NCI-H226 (cell line): ENCODE measurements at places on chromosomes 4 and X.

- DNase-seq, result no peak
These were observed 46.6 kb upstream of the CLNK start for GRCh38 chr4:10731162-10731561.

GRCh38 chr4:5678977-5679376 lies 29.4 kb downstream of the EVC2 start:
- no peak for DNase-seq

DNA sequence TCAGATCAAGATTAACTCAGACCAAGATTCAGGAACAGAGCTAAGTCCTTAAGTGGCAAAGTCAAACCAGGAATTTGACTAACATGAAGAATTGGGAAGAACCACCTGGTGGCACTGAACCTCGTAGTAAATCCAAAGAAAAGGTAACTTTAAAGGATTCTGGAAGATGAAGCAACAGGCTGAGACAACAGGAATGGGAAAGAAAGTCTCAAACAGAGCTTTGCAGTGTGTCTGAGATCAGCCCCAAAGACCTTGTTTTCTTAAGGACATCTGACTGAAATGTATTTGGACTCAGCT lies 126.1 kb downstream of the ASB9 start:
- no peak for DNase-seq

DNA sequence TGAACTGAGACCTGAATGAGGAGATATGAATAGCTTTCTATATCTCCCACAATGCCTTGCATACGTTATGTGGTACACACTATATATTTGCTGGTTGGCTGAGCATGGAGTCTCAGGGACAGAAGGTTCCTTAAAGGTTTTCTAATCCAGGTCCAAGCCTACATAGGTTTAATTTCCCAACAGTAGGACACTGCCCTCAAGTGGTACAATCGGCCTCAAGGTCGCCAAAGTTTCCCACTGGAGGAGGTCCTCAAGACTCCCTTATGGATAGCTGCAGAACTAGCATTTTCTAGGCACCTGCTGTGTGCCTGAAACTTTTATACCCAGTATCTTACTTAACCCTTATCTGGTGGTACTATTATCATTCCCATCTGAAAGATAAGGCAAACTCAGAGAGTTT lies 21.0 kb upstream of the EFNB1 start:
- DNase-seq, result no peak

GRCh38 chr4:152458801-152459302 lies 77.0 kb downstream of the FBXW7 start:
- no peak for DNase-seq

DNA sequence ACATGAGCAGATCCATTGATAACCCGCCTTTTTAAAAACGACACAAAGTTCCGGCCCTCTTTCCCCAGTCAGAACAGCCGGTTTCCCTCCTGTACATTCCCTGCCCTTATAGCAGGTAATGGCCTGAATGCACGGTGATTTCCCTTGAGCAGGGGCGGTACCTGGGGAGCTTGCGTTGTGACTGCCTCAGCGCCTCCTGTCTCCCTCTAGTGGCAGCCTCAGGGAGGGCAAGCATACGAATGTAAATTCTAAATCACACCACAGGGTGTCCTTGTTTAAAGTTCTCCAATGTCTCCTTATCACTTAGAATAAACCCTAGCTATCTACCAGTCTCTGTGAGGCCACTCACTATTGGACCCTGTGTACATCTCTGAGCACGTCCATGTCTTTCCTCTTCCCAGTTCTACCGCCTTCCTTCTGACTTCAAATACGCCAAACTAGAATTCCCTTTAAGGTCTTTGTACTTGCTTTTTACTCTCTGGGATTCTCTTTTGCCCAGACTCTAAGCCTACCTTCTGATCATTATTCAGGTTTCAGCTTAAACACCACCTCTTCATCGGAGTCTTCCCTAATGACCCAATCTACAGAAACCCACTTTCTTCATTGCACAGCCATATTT lies 18.4 kb upstream of the LDB2 start:
- DNase-seq, result no peak

- no peak for DNase-seq
These were observed 119.5 kb upstream of the SCML1 start for GRCh38 chrX:17617806-17618205.

- no peak for DNase-seq
These were observed 730 bp downstream of the VBP1 start for GRCh38 chrX:155216940-155217440.

- no peak for DNase-seq
These were observed 5.2 kb downstream of the MAP9 start for GRCh38 chr4:155371432-155372043.

DNA sequence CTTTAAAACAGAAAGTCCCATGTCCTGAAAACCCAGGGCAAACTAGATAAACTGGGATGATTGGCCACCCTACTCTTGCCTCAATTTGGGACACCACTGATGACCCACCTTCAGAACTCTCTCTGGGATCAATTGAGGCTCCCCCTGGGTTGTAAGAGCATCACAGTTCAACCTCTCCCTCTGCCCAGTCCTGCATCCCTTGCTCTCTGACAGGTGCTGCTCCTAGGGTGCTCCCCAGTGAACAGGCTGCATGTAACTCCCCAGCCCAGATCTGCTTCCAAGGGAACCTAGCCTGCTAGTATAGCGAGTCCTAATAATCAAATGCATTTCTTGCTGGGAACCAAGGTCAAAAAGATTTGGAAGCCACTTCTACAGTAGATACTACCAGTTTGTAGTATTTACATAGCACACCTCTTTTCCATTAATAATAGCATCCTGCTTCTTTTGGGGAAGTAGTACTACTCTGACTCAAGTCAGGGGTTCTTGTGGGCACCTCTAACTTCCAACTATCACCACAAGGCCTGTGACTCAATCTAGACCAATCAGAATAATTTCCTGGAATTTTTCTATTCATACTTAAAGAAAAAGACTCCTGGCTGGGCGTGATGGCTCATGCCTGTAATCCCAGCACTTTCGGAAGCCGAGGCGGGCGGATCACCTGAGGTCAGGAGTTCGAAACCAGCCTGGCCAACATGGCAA lies 42.1 kb upstream of the SPINK2 start:
- DNase-seq, result peak; percentile 20
